ENCODE measurements at places on chromosomes 1 and 21. TPM values are rescaled to one million over a fixed set of nuclear protein-coding genes. Genes with fewer than 3 reads are reported as not detected.
A peak's percentile ranks its signal among the peaks of the same experiment; 100 is the strongest.

DNA sequence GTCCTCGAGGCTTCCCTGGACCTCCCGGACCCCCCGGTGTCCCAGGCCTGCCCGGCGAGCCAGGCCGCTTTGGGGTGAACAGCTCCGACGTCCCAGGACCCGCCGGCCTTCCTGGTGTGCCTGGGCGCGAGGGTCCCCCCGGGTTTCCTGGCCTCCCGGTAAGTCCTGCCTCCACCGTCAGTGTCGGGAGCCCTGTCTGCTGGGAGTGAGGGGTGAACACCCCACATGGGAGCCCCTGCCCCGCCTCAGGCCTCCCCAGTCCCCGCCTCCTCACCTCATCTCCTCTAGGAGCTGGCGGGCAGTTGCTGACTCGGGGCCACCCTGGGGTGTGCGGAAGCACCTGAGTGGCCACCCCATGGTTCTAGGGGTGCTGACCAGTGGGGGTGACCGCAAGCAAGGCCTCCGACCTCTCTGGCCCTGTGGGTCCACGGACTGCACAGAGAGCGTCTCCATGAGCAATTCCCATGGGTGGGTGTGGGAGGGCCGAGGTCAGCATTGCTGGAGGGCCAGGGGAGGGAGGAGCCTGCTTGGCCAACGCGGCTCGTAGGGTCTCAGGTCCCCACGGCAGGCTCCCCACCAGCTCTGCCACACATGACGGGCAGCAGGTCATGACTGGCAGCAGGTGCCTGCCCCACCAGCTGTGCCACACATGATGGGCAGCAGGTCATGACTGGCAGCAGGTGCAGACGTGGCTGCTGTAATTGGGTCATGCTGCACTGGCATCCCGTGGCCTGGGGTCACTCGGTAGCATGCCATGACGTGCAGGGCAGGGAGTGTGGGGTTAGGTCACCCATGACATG lies 61.3 kb downstream of the SLC19A1 start:
- no peak overlapping the region for H3K27ac ChIP-seq
- no peak overlapping the region for H3K4me3 ChIP-seq
- no peaks in the 10 kb centered on the region for H3K36me3 ChIP-seq
- no peaks in the 10 kb centered on the region for H3K27me3 ChIP-seq

DNA sequence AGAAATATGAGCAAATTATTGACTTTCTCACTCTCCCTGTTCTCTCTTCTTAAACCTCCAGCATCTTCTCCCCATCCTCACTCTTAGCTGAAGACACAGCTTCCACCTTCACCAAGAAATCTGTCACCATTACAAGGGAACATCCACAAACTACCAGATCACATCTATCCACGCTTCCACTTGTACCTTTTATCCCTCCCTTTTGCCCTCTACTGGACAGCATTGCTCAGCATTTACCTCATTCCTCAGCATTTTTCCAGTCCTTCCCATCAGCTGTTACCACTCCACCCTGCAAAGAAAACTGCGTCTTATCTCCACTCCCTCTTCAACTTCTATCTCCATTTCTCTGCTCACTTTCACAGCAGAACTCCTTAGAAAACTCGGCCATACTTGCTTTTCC lies 42.6 kb downstream of the KCNJ6 start:
- H3K27ac ChIP-seq, result no peak overlapping the region
- no peak overlapping the region for H3K4me3 ChIP-seq
- H3K36me3 ChIP-seq, result no peaks in the 10 kb centered on the region
- no peaks in the 10 kb centered on the region for H3K27me3 ChIP-seq
- no peak for DNase-seq

NPL gene
- total RNA-seq, result 0.39 TPM

RNF186 gene
- total RNA-seq, result not detected

DNA sequence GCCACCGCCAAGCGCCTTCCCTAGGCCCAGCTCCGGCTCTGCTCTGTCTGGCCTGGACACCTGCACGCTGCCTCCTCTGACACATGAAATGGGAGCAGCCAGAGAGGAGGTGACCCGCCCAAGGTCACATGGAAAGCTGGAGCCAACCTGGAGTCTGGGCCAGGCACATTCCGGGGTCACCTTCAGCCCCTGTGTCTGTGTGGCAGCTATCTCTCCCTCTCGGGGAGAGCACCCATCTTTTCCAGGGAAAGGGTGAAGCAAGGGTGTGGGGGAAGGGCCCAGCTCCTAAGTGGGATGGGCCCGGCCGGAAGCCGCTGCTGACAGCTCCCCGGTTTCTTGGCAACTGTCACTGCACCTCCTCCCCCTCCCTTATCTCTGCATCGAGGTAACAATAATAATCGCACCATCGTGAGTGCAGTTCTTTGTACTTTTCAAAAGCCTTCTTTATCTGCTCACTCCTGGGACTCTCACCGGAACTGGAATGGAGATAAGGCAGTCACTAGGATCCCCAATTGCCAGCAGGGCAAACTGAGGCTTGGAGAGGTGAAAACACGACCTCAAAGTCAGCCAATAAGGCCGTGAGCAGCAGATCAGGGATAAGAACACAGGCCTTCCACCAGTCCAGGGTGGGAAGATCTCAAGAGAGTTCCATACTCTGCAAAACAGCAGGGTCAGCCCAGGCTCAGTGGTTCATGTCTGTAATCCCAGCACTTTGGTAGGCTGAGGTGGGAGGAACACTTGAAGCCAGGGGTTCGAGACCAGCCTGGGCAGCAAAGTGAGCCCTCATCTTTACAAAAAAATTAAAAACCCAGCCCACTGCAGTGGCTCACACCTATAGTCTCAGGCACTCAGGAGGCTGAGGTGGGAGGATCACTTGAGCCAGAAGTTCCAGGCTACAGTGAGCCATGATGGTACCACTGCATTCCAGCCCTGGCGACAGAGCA lies 36.9 kb downstream of the RAP1GAP start:
- H3K4me1 ChIP-seq, result peaks cover 20% of the 10 kb centered on the region
- no peak overlapping the region for H3K27ac ChIP-seq
- no peaks in the 10 kb centered on the region for H3K27me3 ChIP-seq
- no peak for DNase-seq

ETV3L gene
- not detected for total RNA-seq

ATP1A4 gene
- not detected for total RNA-seq

GRCh38 chr1:101137144-101138126 lies 99.4 kb upstream of the S1PR1 start:
- no peak overlapping the region for H3K27ac ChIP-seq
- no peaks in the 10 kb centered on the region for H3K4me1 ChIP-seq
- H3K36me3 ChIP-seq, result no peaks in the 10 kb centered on the region
- no peak for DNase-seq
- H3K4me3 ChIP-seq, result no peak overlapping the region
- H3K27me3 ChIP-seq, result no peaks in the 10 kb centered on the region

LHX8 gene
- total RNA-seq, result not detected

DNA sequence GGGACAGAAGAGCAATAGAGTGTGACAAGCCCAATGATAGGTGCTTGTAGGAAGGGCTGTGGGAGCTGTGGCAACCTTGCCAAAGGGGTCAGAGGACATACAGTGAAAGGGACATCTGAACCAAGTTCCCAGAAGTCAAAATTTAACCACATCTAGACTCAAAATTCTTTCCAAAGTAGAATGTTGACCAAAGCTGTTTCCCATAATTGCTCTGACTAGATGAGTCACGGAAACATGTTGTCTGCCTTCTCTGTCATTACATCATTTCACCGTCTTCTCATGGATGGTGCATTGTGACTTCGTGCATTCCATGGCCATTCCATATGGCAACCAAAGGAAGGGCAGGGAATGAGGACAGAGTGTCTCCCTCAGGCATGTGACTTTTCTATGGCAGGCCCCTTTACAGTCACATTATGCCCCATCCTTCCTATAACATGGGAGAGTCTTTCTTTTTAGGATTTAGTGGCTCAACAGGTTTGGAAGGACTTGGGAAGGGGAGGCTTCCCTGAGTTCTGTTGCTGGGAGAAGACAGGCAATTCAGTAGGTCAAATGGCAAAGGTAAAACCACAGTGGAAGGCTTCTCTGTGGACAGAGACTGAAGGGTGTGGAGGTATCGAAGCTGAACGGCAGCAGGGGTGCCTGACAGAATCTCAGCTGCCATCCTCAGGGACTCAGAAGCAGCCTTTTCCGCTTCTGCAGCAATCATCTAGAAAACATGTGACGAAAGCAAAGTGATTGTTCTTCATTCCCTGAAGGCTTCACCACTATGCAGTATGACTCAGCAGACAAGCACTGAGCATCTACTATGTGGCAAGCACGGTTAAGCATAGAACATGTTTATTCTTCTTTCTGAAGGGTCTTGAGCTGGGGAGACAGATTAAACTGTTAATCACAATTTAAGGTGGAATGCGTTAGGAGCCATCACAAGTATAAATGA lies 24.7 kb downstream of the NPHS2 start:
- no peak overlapping the region for H3K4me3 ChIP-seq
- no peaks in the 10 kb centered on the region for H3K36me3 ChIP-seq
- H3K27ac ChIP-seq, result no peak overlapping the region
- H3K4me1 ChIP-seq, result no peaks in the 10 kb centered on the region
- DNase-seq, result no peak

AMY1B gene
- total RNA-seq, result not detected

- DNase-seq, result no peak
- no peaks in the 10 kb centered on the region for H3K27me3 ChIP-seq
- no peak overlapping the region for H3K4me3 ChIP-seq
- H3K27ac ChIP-seq, result no peak overlapping the region
These were observed 27.1 kb upstream of the VTCN1 start for GRCh38 chr1:117237726-117238381.

DNA sequence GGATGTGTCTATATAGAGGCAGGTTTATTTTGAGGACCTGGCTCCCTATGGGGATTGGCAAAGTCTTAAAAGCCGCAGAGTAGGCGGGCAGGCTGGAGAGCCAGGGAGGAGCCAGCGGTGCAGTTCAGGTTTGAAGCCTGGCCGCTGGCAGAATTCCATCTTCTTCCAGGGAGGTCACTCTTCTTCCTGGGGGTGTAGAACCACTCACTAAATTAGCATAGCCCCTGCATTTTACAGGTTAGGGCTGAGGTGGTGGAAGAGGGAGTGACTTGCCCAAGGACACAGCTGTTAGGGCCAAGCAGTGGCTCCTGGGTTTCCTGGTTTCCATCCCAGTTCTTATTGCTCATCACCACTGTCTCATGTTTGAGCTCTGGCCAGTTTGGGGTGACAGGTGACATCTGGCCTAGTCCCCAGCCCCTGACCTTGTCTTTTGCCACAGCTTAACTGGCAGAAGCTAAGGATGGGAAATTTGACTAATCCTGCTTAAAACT lies 1.4 kb downstream of the PINK1 start:
- H3K4me3 ChIP-seq, result peak overlapping the region; percentile 61
- DNase-seq, result no peak
- H3K36me3 ChIP-seq, result no peaks in the 10 kb centered on the region

GRCh38 chr1:24101796-24102586 lies 9.9 kb downstream of the MYOM3 start:
- no peaks in the 10 kb centered on the region for H3K27me3 ChIP-seq
- no peak for DNase-seq
- no peaks in the 10 kb centered on the region for H3K4me1 ChIP-seq
- no peak overlapping the region for H3K4me3 ChIP-seq
- H3K36me3 ChIP-seq, result no peaks in the 10 kb centered on the region

GRCh38 chr21:37071561-37072273 lies 1.2 kb downstream of the PIGP start:
- no peak for DNase-seq
- H3K27ac ChIP-seq, result peak overlapping the region; percentile 95
- peaks cover 11% of the 10 kb centered on the region for H3K4me1 ChIP-seq
- no peaks in the 10 kb centered on the region for H3K36me3 ChIP-seq
- H3K4me3 ChIP-seq, result peak overlapping the region; percentile 95

- H3K4me3 ChIP-seq, result no peak overlapping the region
- peaks cover 60% of the 10 kb centered on the region for H3K36me3 ChIP-seq
- H3K27me3 ChIP-seq, result no peaks in the 10 kb centered on the region
- DNase-seq, result no peak
These were observed 8.9 kb downstream of the ADAR start for GRCh38 chr1:154598871-154599635.

DNA sequence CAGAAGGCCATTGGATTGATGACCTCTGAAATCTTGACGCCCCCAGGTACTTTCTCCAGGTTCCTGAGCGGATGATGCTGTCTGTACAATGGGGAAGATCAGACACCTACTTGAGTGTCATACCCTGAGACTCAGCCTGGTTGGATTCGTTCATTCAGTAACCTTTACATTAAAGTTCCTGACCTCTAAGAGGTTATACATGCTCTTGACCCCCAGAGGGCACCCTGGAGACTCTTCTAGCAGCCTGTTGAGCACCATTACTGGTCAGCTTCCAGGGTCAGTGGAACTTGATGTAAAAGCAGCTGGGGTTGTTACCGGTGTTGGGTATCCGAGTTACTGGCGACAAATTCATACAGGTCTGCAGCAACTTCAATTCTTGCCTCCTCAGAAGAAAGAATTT lies 114.3 kb upstream of the ZNF678 start:
- H3K27ac ChIP-seq, result no peak overlapping the region
- no peaks in the 10 kb centered on the region for H3K36me3 ChIP-seq
- no peak overlapping the region for H3K4me3 ChIP-seq
- DNase-seq, result no peak
- H3K27me3 ChIP-seq, result peaks cover 2% of the 10 kb centered on the region

GRCh38 chr21:16116069-16116468 lies 386.3 kb downstream of the USP25 start:
- no peak overlapping the region for H3K4me3 ChIP-seq
- no peaks in the 10 kb centered on the region for H3K27me3 ChIP-seq
- H3K27ac ChIP-seq, result no peak overlapping the region

MPL gene
- not detected for total RNA-seq

BARHL2 gene
- not detected for total RNA-seq

DNA sequence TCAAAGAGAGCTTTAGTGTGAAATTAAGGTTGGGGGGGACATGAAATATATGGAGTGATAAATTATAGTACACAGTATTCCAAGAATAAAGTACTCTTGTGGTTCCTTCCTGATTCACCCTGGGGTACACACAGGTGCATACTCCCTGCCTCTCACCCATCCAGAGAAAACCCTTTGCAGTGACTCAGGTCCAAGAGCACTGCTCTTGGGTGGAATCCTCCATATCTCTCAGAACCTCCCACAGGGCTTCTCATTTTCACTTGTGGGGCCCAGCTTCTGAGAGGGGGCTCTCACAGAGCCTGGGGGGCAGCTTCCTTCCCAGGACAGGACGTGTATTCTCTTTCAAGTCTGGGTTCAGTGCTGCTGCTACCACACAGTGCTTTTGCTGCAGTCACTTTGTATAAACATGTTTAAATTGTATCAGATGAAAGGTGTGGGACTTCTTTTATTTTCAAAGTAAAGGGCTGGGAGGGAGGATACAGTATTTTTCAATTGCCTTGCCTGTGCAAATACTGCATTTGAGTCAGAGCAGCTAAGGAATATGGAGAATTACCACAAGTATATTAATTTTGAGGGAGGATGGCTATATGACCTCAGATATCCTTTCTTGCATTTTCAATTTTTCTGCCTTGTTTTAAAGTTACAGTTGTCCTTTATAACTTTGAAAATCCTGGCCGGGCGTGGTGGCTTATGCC lies 24.9 kb upstream of the BMP8A start:
- no peaks in the 10 kb centered on the region for H3K27me3 ChIP-seq
- H3K36me3 ChIP-seq, result peaks cover 25% of the 10 kb centered on the region
- no peak for DNase-seq
- H3K4me3 ChIP-seq, result no peak overlapping the region

GRCh38 chr1:54243022-54243421 lies 43.1 kb downstream of the MRPL37 start:
- no peak for DNase-seq
- H3K36me3 ChIP-seq, result no peaks in the 10 kb centered on the region
- H3K27ac ChIP-seq, result no peak overlapping the region
- H3K4me3 ChIP-seq, result no peak overlapping the region
- no peaks in the 10 kb centered on the region for H3K27me3 ChIP-seq
- H3K4me1 ChIP-seq, result no peaks in the 10 kb centered on the region

Measured in HCT116 (cell line).